ENCODE measurements at places on chromosomes 3 and 15. TPM values are rescaled to one million over a fixed set of nuclear protein-coding genes. Genes with fewer than 3 reads are reported as not detected.

DNA sequence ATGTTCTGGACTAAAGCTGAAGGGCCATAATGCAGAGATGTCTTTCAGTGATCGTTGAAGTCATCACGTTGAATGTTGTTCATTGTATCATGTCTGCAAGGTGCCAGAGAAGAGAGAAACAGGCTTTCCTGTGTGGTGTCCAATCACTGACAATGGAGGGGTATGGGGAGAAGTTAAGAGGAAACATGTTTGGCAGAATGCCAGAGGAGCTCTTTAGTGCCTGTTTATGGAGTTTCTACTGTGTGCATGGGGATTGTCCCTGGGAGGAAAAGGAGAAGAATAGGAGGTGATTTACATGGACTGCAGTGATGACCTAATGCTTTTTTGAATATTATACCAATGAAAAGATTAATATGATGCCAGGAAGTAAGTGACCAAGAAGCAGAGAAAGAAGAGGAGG lies 11.7 kb downstream of the SCAANT1 start:
- H3K36me3 ChIP-seq = 0 out of 2 replicates have a peak, but pooled peaks cover 2% of the 10 kb centered on the region
- DNase-seq = no peak
- H3K27me3 ChIP-seq = no peaks in the 10 kb centered on the region
- no peaks in the 10 kb centered on the region for H3K4me1 ChIP-seq

GRCh38 chr3:63685340-63685739 lies 32.9 kb downstream of the SNTN start:
- H3K4me3 ChIP-seq = no peak overlapping the region
- no peak overlapping the region for H3K27ac ChIP-seq
- no peaks in the 10 kb centered on the region for H3K27me3 ChIP-seq
- H3K4me1 ChIP-seq = no peaks in the 10 kb centered on the region
- no peaks in the 10 kb centered on the region for H3K36me3 ChIP-seq

Gene FGD5
- 0.17 TPM for polyA plus RNA-seq

Gene AHSG
- polyA plus RNA-seq = 25,909 TPM
